ENCODE measurements at places on chromosomes 5 and 9.
A peak's percentile ranks its signal among the peaks of the same experiment; 100 is the strongest.

DNA sequence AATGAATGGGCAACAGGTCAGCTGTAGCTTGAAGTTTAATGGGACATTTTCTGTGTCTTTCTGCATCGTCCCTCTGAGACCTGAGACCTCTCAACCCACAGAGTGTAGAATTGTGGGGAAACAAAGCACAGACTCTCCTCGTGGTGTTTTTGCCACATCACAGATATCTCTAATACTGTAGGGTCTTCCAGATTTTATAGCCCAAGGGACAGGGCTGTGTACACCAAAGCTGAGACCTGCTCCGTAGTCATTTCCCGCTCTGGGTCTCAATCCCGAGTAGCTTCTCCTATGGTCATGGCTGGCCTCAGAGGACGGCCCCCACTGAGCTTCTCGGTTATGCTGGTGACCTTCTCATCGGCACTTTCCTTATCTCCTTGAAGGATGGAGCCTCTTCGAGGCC, 14.9 kb upstream of the CLK4 start:
- DNase-seq: no peak

DNA sequence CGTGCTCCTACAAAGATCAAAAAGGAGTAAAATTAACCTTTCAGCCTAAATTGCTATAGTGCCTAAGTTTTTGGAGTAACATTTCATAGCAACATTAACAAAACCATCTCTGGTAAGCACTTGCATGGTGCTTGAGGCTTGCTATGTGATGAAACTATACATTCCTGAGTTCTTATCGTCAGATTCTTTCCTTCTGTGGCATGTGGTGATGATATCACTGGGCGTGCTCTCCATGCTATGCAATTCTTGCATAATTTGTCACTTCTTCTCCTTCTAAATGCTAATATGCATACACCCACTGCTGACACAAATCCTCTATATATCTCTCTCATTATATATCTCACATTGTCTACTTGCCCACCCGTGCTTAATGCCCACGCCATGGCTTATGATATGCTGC, 2019.9 kb downstream of the MAT2B start:
- DNase-seq: no peak

- DNase-seq: no peak
Measured at GRCh38 chr5:76850543-76851145, 830 bp downstream of the S100Z start.

- no peak for DNase-seq
Measured at GRCh38 chr9:80932181-80932580, 757.2 kb downstream of the TLE1 start.

- DNase-seq: no peak
Measured at GRCh38 chr9:124780757-124781151, 3.8 kb downstream of the OLFML2A start.

DNA sequence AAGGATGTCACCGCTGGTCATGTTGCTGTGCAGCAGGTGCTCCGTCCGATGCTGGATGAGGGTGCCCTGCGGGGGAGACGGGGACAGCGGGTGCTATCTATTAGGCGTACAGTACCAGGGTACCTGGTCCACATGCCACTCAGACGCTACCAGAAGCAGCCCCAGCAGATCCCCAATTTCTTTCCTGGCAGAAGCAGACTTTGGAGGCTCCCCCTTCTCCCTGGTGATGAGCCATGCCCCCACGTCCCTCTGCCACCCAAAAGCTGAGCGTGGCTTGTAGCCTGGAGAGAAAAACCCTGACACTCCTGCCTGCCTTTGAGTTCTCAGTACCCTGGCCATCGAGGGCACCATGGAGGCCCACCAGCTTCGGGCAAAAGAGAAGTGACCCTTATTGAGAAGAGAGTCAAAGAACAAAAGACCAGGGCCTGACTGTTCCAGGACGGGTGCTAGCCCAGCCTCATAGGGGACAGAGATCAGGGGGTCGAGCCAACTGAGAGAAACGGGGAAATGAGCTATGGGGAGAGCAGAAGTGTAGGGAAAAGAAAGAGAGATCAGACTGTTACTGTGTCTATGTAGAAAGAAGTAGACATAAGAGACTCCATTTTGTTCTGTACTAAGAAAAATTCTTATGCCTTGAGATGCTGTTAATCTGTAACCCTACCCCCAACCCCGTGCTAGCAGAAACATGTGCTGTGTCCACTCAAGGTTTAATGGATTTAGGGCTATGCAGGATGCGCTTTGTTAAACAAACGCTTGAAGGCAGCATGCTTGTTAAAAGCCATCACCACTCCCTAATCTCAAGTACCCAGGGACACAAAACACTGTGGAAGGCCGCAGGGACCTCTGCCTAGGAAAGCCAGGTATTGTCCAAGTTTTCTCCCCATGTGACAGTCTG, 62.0 kb upstream of the ZNF354B start:
- DNase-seq: no peak

- no peak for DNase-seq
Measured at GRCh38 chr9:120151806-120152205, 428.2 kb downstream of the CDK5RAP2 start.

- no peak for DNase-seq
Measured at GRCh38 chr5:101531026-101531425, 627.9 kb upstream of the ST8SIA4 start.

- no peak for DNase-seq
Measured at GRCh38 chr5:147658293-147658932, 124.1 kb downstream of the JAKMIP2 start.

- no peak for DNase-seq
Measured at GRCh38 chr5:126376443-126376842, 46.8 kb upstream of the GRAMD2B start.

- no peak for DNase-seq
Measured at GRCh38 chr9:120230227-120230626, 349.7 kb downstream of the CDK5RAP2 start.

DNA sequence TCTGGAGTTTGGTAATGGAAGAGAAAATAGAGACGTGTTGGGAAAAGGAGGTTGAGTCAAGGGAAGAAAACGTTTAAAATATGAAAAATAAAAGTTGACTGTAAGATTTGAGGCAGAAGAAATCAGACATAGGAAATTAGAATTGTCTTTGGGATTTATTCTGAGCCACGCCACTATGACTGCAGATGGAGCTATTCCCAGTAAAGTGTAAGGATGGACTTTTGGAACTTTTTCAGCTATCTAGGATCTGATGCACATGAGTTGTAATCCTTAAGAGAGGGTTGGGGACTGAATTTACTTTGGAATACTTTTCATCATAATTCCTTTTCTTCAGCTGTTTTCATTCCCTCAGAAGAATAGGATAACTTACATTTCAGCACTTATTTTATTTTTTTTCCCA, 336.7 kb downstream of the FAM170A start:
- no peak for DNase-seq

DNA sequence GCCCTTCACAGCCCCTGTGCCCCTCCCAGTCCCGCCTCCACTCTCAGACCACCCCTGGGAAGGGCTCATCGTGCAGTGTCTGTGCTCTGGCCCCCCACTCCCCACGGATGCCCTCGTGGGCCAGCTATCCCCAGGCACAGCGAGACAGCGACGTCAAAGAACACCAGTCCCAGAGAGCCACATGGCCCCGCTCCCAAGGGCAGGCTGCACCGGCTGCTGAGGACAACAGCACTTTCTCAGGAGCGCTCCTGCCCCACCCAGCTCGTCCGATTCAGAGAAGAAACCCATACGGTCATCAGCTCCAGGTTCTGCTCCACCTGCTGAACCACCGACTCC, 4.8 kb upstream of the SNAPC4 start:
- no peak for DNase-seq

GRCh38 chr9:137985637-137986071, 108.1 kb downstream of the CACNA1B start:
- no peak for DNase-seq

- no peak for DNase-seq
Measured at GRCh38 chr5:116566251-116566650, 8.4 kb downstream of the SEMA6A start.

GRCh38 chr5:60903356-60903755, 41.5 kb downstream of the ERCC8 start:
- no peak for DNase-seq

GRCh38 chr5:58944221-58944620, 361.3 kb downstream of the RAB3C start:
- no peak for DNase-seq

DNA sequence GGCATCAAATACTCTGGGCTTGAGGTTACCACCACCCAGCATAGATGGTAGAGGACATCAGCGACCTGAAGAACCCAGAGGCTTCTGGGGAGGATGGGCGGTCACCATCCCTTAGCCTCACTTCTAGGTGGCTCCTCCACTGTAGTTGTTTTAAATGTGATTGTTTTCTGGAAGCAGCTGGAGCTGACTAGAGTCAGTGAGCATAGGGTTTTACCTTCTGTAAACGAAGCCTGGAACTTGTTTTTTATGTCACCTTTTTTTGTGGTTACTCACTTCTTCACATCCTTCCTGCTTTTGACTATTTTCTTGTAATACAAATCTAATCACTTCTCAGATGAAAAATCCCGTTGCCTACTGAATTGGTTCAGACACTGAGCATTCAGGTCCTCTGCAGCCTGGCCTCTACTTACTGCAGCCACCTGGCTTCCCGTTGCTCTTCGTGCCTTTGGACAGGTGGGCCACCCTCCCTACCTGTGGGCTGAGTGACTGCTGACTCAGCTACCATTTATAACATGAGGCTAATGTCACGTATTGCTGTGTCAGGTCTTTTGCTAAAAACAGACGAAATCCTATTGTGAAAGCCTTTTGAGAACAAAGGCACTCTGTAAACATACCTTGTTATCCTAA, 167.8 kb downstream of the MAN2A1 start:
- DNase-seq: no peak

- DNase-seq: no peak
Measured at GRCh38 chr9:137593176-137593575, 2.9 kb upstream of the ZMYND19 start.

- DNase-seq: no peak
Measured at GRCh38 chr5:43296835-43297234, 16.4 kb downstream of the HMGCS1 start.

DNA sequence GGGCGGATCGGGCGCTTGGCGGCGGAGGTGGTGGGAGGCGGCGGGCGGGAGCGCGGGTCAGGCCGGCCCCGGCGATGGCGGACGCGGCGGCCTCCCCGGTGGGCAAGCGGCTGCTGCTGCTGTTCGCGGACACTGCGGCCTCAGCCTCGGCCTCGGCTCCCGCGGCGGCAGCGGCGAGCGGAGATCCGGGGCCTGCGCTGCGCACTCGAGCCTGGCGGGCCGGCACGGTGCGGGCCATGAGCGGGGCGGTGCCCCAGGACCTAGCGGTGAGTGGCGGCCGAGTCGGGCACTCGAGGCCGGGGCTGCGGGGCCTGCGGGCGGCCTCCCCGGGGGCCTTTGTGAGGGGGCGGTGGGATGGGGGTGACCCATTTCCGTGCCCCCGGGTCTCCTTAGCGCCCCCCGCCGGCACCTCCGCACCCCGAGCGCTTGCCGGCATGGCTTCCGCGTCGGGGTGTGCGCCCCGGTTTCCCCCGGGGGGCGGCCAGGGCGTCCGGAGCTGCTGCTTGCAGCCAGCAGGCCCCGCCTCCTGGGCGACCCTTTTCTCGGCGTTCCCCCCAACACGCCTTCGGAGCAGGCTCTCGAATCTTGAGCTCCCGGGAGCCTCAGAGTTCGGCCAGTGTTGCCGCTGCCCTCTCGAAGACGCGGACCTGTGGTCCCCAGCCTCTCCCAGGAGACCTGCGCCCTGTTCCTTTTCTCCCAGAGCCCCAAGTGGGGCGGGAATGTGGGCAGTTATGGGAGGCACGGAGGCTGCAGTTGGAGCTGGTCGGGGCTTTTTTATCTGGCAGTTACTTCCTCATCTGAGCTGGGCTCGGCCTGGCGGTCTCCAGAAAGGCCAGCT, 456 bp downstream of the KDM3B start:
- DNase-seq: peak; percentile 56

GRCh38 chr9:38388283-38389223, 3.9 kb upstream of the ALDH1B1 start:
- DNase-seq: no peak

GRCh38 chr9:84697509-84698114, 28.1 kb downstream of the NTRK2 start:
- peak; percentile 79 for DNase-seq

GRCh38 chr5:37823433-37824152, 16.2 kb downstream of the GDNF start:
- no peak for DNase-seq

DNA sequence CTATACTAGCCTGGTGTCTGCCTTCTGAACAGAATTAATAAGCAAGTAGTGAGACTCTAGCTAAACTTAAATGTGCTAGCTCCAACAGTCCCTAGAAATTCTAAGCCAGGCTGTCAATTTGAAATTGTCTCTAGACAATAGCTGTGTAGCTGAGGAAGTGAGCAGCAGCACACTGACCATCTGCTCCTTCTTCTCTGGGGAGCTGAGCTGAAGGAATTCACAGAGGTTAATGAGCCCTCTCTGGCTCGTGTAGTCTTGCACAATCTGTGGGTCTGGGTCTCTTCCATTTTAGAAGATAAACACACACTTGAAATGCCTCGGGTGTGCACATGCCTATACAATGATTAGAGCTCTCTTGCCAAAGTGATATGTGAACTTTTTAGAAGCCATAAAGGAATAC, 63.5 kb upstream of the BARX1 start:
- no peak for DNase-seq

GRCh38 chr5:143311955-143312354, 91.5 kb downstream of the NR3C1 start:
- DNase-seq: no peak

DNA sequence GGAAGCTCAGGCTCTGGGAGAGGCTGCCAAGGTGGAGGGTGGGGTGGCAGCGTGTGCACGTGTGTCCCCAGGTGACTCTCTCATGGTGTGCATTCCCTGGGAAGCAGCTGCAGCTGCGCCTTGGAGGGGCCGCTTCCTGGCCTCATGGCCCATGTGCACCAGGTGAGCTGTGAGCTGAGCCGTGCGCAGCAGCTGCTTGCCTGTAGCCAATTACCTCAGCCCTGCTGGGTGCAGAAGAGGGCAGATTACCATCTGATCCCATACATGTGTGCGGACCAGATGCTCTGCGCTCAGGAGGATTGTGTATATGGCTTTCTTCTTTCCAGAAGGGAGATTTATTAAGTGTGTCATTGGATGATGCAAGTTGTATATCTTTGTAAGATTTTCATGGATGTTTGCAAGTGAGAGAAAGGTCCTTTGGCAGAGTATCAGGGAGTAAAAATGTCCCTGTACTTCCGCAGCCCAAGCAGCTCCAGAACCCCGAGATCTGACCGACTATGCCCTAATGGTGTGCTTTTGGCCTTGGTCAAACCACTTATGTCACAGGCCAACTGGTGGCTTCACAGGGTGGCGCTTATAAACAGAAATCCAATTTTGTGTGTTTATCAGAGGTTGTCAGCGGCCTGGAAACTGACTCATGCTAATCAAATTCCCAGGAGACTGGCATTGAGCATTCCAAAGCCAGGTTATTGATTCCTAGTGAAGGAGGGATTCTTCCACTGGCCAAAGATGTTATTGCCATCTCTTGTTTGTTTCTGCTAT, 229.3 kb downstream of the GOLPH3 start:
- DNase-seq: no peak
